H9 (cell line): ENCODE measurements at places on chromosomes 2 and 18. TPM values are rescaled to one million over a fixed set of nuclear protein-coding genes. Genes with fewer than 3 reads are reported as not detected.

ACTG2 gene
- total RNA-seq: 1.4 and 1.5 TPM in 2 replicates

EML6 gene
- total RNA-seq: 0.64 and 1.5 TPM in 2 replicates

DNA sequence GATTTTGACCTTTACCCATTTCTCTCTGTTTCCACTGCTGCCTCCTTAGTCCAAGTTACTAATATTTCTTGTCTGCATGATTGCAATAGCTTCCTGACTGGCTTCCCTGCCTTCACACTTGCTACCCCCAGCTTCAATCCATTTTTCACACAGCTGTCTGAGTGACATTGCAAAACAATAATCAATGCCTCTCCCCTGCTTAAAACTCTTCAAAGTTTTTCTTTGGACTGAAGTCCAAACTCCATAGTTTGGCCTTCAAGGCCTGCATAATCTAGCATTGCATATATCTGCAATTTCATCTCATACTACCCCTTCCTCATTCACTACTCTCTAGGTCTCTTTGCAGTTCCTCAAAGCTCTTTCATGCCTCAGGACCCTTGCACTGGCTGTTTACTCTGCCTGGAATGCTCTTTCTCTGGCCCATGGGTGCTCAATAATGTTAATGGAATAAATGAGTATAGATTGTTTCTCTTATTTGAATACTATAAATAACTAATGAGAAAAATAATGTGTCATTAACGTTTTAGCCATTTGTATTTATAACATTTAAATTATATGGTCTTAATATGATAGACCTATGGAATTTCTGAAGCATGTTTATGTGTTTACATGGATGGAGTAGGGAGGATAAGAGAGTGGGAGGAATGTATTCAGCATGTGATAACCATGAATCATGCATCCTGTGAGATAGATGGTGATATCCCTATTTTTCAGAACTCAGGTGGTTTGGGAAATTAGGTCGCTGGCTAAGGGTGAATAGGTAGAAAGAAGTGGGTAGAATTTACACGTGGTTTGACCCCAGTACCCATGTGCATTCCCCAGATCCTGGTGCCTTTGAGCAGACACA lies 5.7 kb upstream of the TMEM178A start:
- peaks cover 4% of the 10 kb centered on the region; the same call in 1 of the 2 replicates for H3K27me3 ChIP-seq
- DNase-seq: no peak
- H3K27ac ChIP-seq: no peak overlapping the region
- peaks cover 4% of the 10 kb centered on the region; the same call in 1 of the 2 replicates for H3K4me1 ChIP-seq

- no peak overlapping the region for H3K4me3 ChIP-seq
- H3K36me3 ChIP-seq: no peaks in the 10 kb centered on the region
- DNase-seq: no peak
- H3K27me3 ChIP-seq: no peaks in the 10 kb centered on the region
Measured at GRCh38 chr2:226420646-226421045, 379.0 kb downstream of the IRS1 start.

- no peak for DNase-seq
- no peak overlapping the region for H3K4me3 ChIP-seq
- no peak overlapping the region for H3K27ac ChIP-seq
Measured at GRCh38 chr18:75090336-75090735, 118.6 kb downstream of the PTGR3 start.
